BJ (cell line): ENCODE measurements at places on chromosomes 5 and 9.
A peak's percentile ranks its signal among the peaks of the same experiment; 100 is the strongest.

DNA sequence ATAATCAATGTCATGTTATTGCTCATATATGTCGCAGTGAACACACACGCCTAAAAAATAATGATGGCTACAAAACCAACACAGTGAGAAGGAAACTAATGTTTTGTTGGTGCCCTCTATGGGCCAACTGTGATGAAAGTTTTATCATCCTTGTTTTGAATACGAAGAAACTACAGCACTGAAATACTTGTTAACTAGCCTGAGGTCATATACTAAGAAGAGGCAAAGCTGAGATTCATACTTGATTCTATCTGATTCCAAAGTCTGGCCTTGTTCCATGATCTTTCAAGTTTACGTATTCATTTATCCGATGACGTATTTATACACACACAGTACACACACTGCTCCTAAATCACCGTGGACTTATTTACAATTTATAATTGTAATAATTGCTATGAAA, 16.1 kb upstream of the DRD1 start:
- no peak for DNase-seq

GRCh38 chr5:88722546-88723073, 160.4 kb downstream of the MEF2C start:
- DNase-seq = no peak

DNA sequence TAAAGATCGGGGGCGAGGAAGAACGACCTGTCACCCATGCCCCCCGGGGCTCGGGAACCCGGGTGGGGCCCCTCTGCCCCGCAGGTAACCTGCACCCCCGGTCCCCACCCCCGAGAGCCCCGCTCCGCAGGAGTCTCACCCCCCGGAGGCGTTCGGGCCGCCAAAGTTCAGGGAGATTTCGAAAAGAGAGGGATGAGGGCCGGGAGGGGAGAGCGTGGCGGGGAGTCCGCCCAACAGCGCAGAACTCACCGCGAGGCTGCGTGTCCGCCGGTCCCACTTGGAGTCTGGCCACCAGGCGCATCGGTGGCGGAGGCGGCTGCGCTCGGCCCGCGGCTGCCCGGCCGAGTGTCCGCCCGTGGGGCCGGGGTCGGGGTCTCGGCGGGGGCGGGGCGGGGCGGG, at the start of gene PHF19:
TSS of gene PHF19 (minus strand) at position 347 of the 399 bp plus-strand sequence. CDS start 2,447 bp downstream, outside the sequence.
- no peak for DNase-seq

- DNase-seq = no peak
Observed at GRCh38 chr9:10237584-10237983, 375.2 kb downstream of the PTPRD start.

GRCh38 chr5:173056783-173057061, 570 bp downstream of the CREBRF start:
- no peak for DNase-seq

GRCh38 chr5:57348376-57349140, 134.1 kb downstream of the ACTBL2 start:
- no peak for DNase-seq

GRCh38 chr5:34717426-34718327, 61.5 kb downstream of the RAI14 start:
- peak; percentile 95 for DNase-seq

GRCh38 chr9:32508728-32509127, 17.3 kb downstream of the RIGI start:
- no peak for DNase-seq

GRCh38 chr9:17653947-17654465, 75.1 kb downstream of the SH3GL2 start:
- DNase-seq = no peak

DNA sequence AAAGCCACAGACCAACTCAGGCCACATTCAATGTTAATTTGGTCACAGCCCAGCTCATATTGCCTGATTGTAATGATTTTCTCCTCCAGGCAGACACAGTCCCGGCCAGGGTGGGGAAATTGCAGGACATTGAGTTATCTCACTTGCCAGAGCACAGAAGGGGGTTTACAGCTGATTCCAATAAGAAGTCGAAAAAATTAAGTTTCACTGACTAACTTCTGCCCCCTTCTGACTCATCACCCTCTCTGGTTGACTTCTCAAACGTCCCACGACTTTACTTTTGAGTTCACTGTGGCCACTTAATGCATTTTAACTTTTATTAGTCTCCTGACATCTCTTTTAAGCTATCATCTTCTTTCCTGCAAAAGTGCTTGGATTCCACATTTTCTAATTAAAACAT, 321.4 kb upstream of the WWC1 start:
- peak; percentile 14 for DNase-seq

DNA sequence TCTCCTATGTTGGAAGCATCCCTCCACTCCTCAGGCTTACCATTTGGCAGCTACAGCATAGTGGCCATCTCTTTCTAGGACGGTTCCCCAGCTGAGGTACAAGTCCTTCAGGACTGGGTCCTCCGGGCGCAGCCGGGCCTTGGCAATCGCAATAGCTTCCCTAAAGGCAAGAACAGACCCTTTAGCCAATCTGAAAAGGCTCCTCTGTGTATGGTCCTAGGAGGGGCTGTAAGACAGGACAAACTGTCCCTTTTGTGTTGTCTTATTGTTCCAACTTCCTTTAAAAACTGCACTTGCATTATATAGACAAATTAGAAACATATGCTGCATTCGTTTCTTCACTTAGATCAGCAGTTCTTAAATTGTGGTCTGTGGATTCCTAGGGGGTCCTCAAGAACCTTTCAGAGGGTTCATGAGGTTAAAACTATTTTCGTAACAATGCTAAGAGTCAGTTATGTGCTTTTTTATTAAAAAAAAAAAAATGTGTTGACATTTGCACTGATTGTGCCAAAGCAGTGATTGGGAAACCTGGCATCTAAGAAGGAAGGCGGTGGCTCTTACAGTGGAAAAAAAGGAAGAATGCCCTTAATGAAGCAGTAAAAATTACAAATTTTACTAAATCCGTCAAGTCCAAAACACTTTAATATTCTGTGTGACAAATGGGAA, 38.7 kb downstream of the GEMIN5 start:
- DNase-seq = no peak

- DNase-seq = peak; percentile 58
Observed at GRCh38 chr5:151063142-151063989, 17.5 kb downstream of the TNIP1 start.

- DNase-seq = no peak
Observed at GRCh38 chr9:134320126-134320867, 6.0 kb upstream of the RXRA start.

- no peak for DNase-seq
Observed at GRCh38 chr5:81316571-81316970, 15.2 kb downstream of the ZCCHC9 start.

- peak; percentile 94 for DNase-seq
Observed at GRCh38 chr9:108296056-108296455, 559.7 kb downstream of the ACTL7B start.

DNA sequence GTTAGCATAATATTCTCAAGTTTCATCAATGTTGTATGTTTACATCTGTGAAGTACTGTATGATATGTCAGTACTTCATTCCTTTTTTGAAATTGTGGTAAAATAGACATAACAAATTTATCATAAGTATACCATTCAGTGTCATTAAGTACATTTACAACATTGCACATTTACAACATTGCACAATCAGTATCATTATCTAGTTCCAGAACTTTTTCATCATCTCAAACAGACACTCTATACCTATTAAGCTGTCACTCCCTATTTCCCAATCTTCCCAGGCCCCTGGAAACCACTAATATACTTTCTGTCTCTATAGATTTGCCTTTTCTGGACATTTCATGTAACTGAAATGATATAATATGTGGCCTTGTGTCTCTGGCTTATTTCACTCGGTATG, 75.1 kb upstream of the ATG10 start:
- no peak for DNase-seq

GRCh38 chr9:16002816-16003215, 450.0 kb downstream of the CCDC171 start:
- DNase-seq = no peak

DNA sequence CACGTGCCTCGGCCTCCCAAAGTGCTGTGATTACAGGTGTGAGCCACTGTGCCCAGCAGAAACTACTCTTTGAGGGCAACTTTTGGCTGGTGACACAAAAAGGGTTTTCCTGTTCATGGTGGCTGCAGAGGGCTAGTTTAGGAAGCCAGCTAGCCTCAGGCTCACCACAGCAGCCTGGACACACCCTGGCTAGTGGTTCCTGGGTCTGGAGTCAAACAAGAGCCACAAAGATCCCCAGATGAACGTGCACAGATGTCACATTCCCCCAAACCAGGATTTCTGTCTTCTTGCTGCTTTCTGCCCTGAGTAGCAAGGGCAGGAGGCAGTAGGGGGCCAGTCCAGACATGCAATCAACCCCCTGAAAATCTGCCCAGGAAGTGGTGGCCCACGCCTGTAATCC, 6.8 kb downstream of the HBEGF start:
- no peak for DNase-seq

GRCh38 chr9:131398204-131398603, 4.3 kb downstream of the PRRC2B start:
- DNase-seq = no peak

GRCh38 chr9:92480291-92480771, 2.0 kb downstream of the ASPN start:
- no peak for DNase-seq

GRCh38 chr9:108687006-108687987, 168.5 kb downstream of the ACTL7B start:
- DNase-seq = no peak

DNA sequence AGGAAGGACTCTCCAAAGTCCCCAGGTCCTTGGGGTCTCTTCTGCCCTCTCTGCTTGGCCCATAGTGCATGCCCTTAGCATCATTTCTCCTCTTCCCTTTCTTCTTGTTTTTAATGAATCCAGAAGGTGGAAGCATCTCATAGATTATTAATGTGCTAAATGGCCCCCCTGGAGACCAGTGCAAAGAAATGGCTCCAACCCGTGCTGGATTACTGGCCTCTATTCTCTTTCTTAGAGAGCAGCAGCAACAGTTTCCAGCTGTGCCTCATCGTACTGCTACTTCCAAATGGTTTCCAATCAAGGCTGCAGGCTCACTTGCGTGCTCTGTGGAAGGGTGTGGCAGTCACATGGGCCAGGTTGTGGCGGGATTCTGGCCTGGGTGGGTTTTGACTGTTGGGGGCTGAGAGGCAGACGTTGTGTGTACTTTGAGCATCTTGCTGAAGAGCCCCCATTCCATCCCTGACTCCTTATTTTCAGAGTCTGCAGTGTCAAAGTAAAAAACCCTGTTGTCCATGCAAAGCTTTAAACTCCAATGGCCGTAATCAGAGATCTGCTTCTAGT, 139.7 kb downstream of the GABBR2 start:
- DNase-seq = no peak

DNA sequence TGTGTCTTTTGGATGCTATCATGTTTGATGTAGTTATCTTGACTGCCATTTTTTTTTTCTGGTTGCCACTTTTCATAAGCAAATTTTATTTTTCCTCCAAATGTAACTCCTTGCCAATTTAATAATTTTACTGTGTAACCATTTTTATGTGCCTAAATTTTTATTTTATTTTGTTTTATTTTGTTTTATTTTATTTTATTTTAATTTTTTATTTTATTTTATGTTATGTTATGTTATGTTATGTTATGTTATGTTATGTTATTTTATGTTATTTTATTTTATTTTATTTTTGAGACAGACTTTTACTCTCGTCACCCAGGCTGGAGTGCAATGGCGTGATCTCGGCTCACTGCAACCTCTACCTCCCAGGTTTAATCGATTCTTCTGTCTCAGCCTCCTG, 107.8 kb upstream of the DHFR start:
- no peak for DNase-seq

GRCh38 chr9:119272500-119273211, 96.6 kb downstream of the BRINP1 start:
- no peak for DNase-seq

GRCh38 chr5:176700239-176700847, 53.1 kb downstream of the TSPAN17 start:
- DNase-seq = no peak

DNA sequence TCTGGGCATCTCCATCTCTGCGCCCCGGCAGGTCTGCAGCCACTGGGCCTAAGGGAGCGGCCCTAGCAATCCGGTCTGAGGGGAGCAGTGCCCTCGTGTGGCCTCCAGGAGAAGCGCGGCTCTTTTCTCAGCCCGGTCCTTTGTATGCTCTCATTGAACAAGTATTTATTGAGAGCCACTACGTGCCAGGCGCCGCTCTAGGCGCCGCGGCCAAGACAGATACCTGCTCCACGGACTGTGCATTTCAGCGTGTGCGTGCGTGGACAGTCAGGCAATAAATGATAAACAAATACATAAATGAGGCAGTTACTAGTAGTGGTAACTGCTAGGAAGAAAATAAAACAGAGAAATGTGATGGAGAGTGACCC, 2.3 kb upstream of the SLC4A9 start:
- DNase-seq = peak; percentile 41

- no peak for DNase-seq
Observed at GRCh38 chr9:126532019-126532462, 81.7 kb upstream of the LMX1B start.

GRCh38 chr9:127507751-127508648, 56.7 kb downstream of the LRSAM1 start:
- no peak for DNase-seq

DNA sequence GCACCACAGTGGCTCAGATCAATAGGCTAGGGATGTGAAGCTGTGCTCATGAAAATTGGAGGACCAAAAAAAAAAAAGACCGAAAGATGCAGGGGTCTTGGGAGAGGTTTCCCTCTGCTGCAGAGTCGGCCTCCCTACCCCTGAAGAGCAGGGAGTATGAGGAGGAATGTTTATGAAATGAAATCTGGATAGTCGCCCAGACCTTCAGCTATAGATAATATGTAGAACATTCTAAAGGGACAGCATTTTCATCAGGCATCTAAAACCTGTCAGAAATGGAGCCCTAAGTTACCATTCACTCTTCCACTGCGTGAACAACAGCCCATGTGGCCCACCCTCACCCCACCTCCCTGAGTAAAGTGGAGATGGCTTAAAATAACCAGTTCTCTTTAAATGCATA, 122.9 kb downstream of the TMEM174 start:
- no peak for DNase-seq

- DNase-seq = no peak
Observed at GRCh38 chr9:137294681-137295237, 7.3 kb downstream of the NRARP start.

- DNase-seq = no peak
Observed at GRCh38 chr5:73274121-73274520, 101.1 kb downstream of the TMEM174 start.

DNA sequence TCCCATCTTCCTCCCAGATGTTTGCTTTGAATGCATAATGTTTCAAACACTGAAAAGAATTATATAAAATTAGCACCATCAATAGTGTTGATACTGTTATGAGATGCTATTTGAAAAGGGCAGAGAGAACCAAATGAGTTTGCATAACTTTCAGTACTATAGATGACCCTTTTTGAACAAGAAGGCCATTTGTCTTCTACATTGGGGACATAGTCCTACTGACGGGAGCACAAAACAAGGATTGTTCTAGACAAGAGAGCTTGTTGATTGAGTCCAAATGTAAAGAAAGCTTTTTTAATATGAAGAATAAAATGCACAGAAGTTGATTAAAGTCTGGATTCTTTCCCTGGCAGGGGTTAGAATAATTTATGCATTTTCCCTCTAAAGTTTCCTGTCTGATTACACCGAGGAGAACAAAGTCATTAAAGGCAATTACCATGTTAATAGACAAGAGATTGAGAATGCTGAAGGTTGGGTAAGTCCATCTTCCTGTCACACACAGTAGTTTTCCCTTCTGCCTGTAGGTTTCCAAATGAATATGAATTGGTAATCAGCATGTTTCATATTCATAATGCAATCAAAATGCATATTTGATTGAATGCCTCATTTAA, 32.8 kb upstream of the ADCY2 start:
- DNase-seq = no peak
